ENCODE measurements at places on chromosomes 4 and X. TPM values are rescaled to one million over a fixed set of nuclear protein-coding genes. Genes with fewer than 3 reads are reported as not detected.

DNA sequence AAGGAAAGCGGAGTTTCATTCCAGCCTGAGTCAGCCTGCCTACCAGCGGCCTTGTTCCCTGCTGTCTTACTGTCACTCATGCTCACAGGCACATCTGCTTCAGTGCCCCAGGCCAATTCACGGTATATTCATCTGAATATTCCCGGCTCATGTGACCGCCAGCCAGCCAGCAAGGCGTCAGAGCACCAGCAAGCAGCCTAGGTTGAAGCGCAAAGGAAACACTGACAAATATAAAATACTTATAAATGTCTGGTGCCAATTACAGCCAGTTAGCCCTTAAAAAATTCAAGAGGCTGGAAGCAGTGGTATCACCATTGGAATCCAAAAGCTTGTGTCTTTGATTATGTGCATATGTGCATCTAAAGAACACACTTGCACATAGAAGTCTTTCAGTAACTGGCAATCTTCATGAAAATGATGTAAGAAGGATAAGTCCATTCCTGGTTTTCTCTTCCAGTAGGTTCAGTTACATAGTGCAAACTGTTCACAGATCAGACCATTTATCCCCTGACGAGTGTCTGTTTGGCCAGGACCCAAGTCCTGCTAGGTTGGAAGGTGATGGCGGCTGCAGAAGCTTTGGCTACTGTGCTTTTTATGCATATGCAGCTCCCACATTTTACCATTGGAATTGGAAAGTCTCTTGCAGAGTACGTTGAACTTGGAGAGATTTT lies 61.3 kb downstream of the LUZP4 start:
- no peaks in the 10 kb centered on the region for H3K36me3 ChIP-seq
- H3K4me1 ChIP-seq = peaks cover under 1% of the 10 kb centered on the region
- no peaks in the 10 kb centered on the region for H3K27me3 ChIP-seq

DNA sequence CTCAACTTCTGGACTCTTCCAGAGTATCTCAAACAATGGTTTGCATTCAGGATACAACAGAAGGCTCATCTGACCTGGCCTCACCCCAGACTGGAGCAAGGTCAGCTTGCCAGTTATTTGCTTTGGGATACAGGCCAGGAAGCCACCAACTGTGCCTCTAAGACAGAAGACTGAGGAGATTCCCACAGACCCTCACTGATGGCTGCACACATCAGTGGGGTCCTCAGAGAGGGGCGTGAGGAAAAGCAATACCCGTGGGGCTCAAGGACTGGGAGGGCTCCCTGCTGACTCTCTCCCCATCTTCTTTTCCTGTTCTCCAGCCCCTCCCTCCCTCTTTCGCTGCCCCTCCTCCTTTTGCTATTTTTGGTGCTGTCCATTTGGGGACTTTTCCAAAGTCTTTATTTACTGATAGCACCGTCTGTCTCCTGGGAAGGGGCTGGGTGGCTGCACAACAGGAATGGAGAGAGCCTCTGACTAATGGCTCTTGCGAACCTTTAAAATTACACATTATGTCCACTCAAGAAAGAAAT lies 23.2 kb downstream of the RELL1 start:
- H3K4me3 ChIP-seq = no peak overlapping the region
- no peak for DNase-seq
- H3K27ac ChIP-seq = peak overlapping the region; percentile 29
- H3K36me3 ChIP-seq = peaks cover under 1% of the 10 kb centered on the region

GRCh38 chr4:97215409-97215941 lies 927.8 kb downstream of the STPG2 start:
- no peak for DNase-seq
- H3K27me3 ChIP-seq = no peaks in the 10 kb centered on the region
- H3K4me3 ChIP-seq = no peak overlapping the region

- H3K27me3 ChIP-seq = no peaks in the 10 kb centered on the region
- H3K27ac ChIP-seq = no peak overlapping the region
- no peaks in the 10 kb centered on the region for H3K36me3 ChIP-seq
- peaks cover 39% of the 10 kb centered on the region for H3K4me1 ChIP-seq
These were observed 192.4 kb upstream of the RASGEF1B start for GRCh38 chr4:81664079-81664478.

DNA sequence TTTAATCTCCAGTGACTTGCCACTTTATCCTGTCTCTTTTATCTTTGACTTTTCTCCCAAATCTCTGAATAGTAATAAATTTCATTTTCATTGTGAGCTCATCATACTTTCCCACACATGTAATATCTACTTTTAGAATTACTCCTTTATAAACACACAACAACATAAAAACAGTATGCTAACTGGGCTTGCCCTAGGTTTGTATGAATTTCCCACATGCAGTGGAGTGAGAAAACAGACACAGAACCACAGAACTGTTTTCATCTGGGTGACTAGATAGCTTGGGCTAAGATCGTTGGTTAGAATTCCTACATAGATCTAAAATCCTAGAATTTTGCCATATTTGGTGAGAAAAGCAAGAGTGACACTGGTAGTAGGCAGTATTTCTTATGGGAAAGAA lies 409.5 kb downstream of the SPRY1 start:
- no peak overlapping the region for H3K27ac ChIP-seq
- no peaks in the 10 kb centered on the region for H3K27me3 ChIP-seq
- no peaks in the 10 kb centered on the region for H3K36me3 ChIP-seq

- no peaks in the 10 kb centered on the region for H3K36me3 ChIP-seq
- no peak overlapping the region for H3K4me3 ChIP-seq
- H3K27ac ChIP-seq = no peak overlapping the region
- H3K27me3 ChIP-seq = peaks cover 9% of the 10 kb centered on the region
- DNase-seq = no peak
These were observed 31.0 kb upstream of the FGG start for GRCh38 chr4:154643493-154643892.

Gene NDST3
- not detected for total RNA-seq

Gene TKTL2
- not detected for total RNA-seq
